Mammary epithelial cell (primary cell): ENCODE measurements at places on chromosomes 12 and 14. TPM values are rescaled to one million over a fixed set of nuclear protein-coding genes. Genes with fewer than 3 reads are reported as not detected.
A peak's percentile ranks its signal among the peaks of the same experiment; 100 is the strongest.

LRRC43 gene
- 0.53 and 0.66 TPM in 2 replicates for total RNA-seq

TCL1B gene
- total RNA-seq = not detected in 2 replicates

MANSC4 gene
- not detected for total RNA-seq

C1QL4 gene
- not detected for total RNA-seq

USP44 gene
- total RNA-seq = 0.48 TPM in 1 of 2 replicates, not detected in the other

CARMIL3 gene
- 0.17 TPM for total RNA-seq

DNA sequence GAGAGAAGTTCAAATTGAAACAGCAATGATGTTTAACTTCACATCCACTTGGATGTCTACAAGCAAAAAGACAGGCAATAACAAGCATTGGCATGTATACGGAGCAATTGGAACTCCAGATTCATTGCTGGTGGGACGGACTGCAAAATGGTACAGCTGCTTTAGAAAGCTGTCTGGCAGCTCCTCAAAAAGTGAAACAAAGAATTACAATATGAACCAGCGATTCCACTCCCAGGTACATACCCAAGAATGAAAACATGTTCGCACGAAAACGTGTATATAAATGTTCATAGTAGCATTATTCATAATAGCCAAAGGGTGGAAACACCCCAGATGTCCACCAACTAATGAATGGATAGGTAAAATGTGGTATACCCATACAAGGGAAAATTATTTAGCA, 125.7 kb downstream of the HMGA2 start:
- peak; percentile 73 for DNase-seq

DNA sequence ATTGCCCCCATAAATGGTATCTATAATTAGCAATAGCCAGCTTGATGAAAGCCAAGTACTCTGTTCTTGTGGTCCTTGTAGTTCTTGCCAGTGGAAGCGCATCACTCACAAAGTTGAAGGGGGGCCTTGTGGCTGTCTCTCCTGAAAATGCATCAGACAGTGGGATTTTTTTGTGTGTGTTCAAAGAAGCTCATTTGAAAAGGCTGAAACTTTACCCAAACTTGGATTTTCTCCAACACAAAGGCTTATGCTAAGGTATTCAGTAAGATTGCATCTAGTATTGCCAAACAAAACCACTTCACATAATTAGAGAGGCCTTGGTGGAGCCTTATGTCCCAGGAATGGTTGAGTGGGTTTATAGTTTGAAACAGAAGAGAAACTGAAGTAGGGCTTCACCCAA, 216.7 kb upstream of the TMTC1 start:
- DNase-seq = no peak

GRCh38 chr12:121712190-121712460, 427 bp upstream of the TMEM120B start:
- DNase-seq = no peak

- DNase-seq = no peak
Observed at GRCh38 chr12:111569363-111570083, 29.6 kb downstream of the ATXN2 start.

DNA sequence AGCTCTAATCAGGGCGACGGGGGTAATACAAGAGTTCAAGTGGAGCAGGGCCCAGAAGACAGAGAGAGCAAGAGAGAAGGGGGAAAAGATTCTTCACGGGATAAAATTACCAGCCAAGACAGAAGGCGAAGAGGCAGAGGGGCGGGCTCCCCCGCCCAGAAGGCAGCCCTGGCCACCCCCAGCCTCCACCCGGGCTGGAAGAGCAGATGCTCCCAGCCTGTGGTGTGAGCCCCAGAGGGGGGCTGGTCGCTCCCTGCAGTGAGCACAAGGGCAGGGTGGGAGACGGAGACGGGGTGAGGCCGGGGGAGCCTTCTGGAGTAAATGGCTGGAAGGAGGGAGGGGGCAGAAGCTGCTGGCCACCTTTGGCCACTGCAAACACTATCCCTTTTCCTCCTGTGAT, 1035.6 kb downstream of the VRK1 start:
- DNase-seq = no peak

DNA sequence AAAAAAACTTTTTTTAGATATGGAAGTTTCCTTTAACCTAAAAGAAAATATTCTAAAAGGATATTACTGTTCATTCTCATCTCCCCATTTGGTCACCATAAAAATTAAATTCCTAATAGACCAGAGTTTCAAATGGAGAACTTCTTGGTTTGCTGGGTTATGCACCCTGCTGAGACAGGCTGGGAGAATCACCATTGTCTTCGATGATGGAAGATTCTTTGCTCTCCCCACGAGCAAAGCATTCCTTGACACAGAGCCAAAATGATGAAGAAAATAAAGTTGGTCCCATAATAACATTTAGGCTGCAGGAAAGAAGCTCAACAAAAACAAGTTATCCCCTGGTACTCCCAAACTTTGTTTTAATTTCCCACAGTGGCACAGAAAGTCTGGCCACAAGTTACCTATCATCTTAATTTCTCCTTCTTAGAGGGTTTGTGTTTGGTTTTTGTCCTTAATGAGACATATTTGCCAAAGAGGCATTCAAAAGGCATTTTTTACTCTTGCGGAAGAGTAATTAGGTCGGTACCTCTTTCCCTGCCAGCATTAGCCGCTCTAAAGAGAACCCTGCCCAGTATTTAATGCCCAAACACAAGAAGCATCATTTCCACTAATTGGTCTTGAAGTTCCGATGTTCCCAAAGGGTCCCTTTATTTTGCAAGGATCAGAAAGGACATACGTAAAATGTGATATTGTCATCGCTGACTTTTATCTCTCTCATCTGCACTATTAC, 4.8 kb downstream of the DIO2 start:
- no peak for DNase-seq

DNA sequence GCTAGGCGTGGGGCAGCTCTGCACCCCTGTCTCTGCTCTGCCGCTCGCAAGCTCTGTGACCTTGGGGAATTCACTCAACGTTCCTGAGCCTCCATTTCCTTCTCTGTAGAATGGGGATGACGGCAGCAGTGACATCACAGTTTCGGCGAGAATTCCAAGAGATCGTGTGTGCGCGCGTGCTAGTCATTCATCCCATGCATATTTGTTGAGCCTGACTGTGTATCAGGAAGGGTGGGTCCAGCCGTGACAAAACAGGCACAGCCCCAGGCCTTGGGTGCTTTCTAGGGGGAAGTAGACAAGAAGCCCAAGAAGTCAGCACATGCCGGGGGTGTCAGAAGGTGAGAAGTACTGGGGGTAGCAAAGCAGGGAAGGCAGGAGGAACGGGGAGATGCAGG, 145.6 kb upstream of the NCOR2 start:
- no peak for DNase-seq

DNA sequence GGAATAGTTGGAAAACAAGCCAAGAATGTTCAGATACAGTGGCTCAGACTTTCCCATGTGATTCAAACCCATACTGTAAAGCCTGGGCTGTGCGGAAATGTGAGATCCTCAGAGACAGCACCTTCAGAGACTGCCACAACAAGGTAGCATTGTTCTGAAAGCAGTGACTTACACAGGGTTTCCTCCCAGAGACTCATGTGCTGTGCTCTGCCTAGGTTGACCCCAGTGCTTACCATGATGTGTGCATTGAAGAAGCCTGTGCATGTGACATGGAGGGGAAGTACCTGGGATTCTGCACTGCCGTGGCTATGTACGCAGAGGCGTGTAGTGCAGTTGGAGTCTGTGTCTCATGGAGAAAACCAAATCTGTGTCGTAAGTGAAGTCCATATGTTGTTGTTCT, 219.4 kb downstream of the LRRK2 start:
- DNase-seq = peak; percentile 1

DNA sequence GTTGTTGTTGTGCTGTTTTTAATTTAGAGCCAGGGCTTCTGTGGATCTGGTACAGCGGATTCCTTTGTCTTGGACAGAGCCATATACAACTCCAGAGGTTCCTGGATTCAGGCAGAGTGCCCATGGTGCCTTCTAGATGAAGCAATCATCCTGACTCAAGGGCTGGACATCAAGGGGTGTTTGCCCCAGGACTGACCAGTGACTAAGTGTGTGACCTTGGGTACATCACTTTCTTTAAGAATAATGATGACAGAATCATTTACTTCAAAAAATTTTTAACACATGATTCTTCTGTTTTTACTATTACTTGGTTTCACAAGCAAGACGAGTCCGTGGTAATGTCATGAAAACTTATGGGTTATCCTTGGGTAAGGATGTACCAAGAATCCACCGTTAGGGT, 397.3 kb downstream of the ZFP36L1 start:
- no peak for DNase-seq

GRCh38 chr12:82996168-82996812, 309.6 kb downstream of the TMTC2 start:
- DNase-seq = peak; percentile 13

DNA sequence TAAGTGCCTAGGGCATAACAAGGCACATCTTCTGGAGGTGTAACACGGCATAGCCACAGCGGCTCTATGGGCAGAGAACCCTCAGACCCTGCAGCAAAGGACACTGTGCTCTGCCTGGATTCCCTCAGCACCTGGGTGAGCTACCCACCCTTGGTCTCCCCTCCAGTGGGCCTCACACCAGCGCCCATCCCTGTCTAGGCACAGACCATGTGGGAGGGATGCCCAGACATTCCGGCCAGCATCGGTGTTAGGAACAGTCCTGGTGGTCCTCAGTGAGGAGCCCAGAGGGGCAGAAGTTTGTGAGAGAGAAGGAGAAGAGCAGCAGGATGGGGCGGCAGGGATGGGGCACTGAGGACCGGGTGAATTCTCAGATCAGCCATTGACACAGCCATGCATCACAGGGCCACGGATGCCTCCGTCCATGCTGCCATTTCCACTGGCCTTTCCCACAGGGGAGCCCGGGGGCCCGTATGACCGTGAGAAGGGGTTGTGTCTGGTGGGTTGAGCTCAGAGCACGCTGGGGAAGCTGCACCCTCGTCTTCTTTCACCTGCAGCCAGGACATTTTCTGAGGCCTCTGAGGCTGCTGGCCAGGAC, 282.7 kb upstream of the SFSWAP start:
- DNase-seq = no peak

GRCh38 chr14:98334186-98334585, 937.8 kb downstream of the BCL11B start:
- DNase-seq = no peak

- peak; percentile 77 for DNase-seq
Observed at GRCh38 chr12:88553941-88554658, 26.2 kb downstream of the KITLG start.

- peak; percentile 55 for DNase-seq
Observed at GRCh38 chr12:89252284-89252683, 100.0 kb downstream of the DUSP6 start.

- DNase-seq = no peak
Observed at GRCh38 chr12:26754148-26754547, 78.8 kb downstream of the ITPR2 start.

DNA sequence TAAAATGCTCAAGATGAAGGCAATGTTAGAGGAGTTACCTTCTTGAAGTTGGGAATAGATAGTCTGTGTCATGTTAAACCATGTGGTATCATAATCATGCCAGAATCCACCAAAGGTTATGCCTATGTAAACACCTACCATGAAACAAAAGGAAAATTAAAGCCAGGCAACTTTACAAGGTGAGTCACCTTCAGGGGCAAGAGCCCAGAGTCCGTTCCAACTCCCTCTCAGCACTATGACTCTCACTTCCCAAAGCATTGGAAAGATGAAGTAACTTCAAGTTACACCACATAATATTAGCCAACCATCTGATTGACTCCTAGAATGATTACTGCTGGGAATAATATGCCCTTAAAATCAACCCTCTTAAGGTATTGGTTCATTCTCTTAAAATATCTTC, 38.5 kb downstream of the CATSPERB start:
- peak; percentile 91 for DNase-seq

- no peak for DNase-seq
Observed at GRCh38 chr12:75366629-75367028, 24.3 kb upstream of the GLIPR1L2 start.

DNA sequence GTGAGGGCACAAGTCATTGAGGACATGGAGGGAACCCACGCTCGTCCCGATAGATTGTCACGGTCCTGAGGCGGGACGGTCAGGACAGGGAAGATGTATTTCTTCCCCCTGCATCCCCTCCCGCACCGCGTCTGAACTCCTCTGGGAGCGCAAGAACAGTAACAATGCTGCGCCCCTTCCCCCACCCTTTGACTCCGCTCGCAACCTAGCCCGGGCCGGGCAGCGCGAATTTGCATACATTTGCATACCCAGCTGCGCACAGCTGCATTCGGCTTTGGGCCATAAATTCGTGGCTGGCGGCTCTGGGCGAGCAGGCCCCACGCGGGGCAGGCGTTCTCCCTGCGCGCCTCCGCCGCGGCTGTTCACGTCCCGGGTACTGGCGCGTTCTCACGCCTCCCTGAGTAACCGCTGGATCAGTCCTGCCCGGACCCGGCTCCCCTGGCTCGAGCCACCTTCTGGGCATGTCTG, 29.0 kb upstream of the SMUG1 start:
- DNase-seq = no peak

- DNase-seq = no peak
Observed at GRCh38 chr12:52019113-52019770, 12.5 kb downstream of the TAMALIN start.

- DNase-seq = peak; percentile 29
Observed at GRCh38 chr14:92973261-92973797, 50.4 kb downstream of the CHGA start.

- no peak for DNase-seq
Observed at GRCh38 chr14:99067927-99068326, 204.1 kb downstream of the BCL11B start.
